ENCODE measurements at places on chromosomes 2 and 18. TPM values are rescaled to one million over a fixed set of nuclear protein-coding genes. Genes with fewer than 3 reads are reported as not detected.
A peak's percentile ranks its signal among the peaks of the same experiment; 100 is the strongest.

Gene SCG2
- not detected for total RNA-seq

Gene TRIM43
- not detected for total RNA-seq

Gene FOXI3
- not detected for total RNA-seq

Gene CD8B
- not detected for total RNA-seq

Gene NAT8
- not detected for total RNA-seq

Gene ABI2
- total RNA-seq = 23.1 TPM

Gene ADD2
- 0.71 TPM for total RNA-seq

Gene LHCGR
- not detected for total RNA-seq

Gene ALLC
- not detected for total RNA-seq

Gene RAX
- total RNA-seq = not detected

DNA sequence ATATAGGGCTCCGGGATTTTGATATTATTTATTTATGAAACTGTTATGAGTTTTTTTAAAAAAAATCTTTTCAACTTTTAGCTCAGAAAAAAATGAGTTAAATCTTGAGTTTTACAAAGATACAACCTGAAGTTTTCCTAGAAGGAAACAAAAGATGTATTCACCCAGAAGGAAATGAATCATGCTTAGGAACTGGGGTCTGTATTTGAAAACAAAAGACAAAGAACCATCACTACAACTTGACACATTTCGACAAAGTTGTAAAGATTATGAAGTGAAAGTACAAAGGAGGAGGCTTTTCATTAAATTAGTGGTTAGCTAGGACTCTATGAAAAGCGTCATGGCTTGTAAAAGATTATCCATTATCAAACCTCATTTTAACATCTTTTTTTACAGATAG, 143.3 kb downstream of the PDE1A start:
- no peak for DNase-seq

DNA sequence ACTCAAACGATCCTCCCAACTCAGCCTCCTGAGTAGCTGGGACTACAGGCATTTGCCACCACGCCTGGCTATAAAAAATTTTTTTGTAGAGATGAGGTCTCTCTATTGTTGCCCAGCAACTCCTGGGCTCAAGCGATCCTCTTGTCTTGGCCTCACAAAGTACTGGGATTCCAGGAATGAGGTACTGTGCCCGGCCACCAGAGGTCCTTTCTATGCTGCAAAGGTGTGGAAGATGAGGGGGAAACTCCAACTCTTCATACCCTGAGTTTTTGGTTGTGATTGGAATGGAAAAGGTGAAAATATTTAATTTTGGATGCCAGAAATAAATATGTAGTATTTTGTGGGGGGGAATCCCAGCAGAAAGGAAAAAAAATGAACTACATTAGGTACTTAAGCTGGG, 36.0 kb downstream of the MRPL33 start:
- DNase-seq = peak; percentile 51

- no peak for DNase-seq
These were observed 32.6 kb downstream of the BIN1 start for GRCh38 chr2:127074358-127074757.

DNA sequence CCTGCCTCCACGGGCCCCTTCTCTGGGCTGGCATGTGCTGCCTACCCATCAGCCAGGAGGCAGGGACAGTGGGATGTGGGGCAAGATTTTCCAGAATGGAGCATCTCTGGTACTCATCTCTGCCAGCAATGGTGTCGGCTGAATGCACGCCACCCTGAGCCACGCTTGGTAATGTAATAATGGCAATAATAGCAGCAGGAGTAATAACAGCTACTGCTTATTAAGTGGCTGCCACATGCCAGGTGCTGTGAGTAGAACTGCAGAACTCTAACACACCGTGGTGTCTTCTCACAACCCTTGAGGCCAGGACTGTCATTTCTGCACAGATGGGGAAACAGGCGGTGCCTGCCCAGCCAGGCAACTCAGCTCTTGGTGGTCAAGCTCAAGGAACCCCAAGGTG, 113.6 kb downstream of the CELF4 start:
- no peak for DNase-seq

DNA sequence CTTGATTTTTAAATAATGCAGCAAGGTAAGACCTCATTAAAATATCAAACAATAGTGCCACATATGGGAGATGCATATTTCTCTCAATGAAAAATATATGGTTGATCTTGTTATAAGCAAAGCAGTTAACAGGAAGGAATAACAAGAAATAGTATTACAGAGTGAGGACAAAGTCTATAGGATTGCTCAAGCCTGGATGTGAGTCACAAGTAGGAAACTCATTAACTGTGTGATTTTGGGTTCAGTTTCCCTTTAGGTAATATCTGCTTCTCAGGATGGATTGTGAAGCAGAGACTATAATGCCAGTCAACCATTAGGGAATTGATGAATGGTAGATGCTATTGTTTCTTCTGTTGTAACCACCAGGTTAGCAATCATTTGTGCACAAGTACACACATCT, 42.9 kb upstream of the SPHKAP start:
- DNase-seq = no peak

DNA sequence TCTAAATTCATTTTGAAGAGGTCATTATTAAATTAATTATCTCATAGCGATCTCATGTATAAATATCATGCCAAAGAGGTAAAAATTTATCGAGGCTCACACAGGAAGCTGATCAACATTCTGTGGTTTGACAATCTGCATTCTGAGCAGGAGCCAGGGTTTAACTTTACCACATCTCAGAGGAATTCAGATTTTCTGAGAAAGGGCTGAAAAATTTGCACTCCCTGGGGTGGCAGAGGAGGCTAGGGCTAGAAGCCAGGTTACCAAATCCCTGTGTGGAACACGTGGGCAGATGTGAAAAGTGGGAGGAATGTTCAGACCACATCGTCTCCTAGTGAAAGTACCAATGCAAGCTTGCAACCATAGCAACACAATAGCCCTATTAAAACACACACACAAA, 63.5 kb upstream of the CTLA4 start:
- no peak for DNase-seq

GRCh38 chr2:221402072-221402471, 170.0 kb downstream of the EPHA4 start:
- DNase-seq = no peak

DNA sequence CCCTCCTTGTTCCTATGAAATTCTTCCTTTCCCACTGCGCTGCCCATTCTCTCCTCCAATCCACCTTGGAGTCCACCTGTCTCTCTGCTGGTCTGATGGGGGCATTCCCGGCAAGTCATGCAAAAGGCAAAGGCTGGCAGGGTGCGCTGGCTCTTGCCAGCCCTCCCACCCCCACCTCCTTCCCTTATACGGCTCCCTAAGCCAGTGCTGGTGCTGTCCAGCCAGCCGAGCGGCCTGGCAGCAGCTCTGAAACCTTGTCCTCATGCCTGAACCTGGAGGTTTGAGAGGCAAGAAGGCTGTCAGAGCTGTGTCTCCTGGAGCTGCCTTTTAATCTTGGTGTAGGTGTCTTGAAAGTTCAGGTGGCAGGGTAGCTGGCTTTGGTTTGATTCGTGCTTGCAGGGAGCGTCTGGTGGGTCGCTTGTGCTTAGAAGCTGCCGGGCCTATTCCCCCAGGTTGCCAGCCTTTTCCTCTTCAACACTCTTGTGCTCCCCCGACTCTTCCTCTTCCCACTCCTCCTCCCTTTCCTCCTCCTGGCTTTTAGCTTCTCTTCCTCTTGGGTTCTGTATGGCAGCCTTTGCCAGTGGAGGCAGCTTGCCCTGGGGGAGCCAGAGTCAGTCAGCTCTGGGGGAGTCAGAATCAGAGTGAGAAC, 748 bp downstream of the LIPG start:
- no peak for DNase-seq

Data from HT-29 (cell line).